ENCODE measurements at places on chromosomes 5 and 9.

GRCh38 chr5:144102361-144102760 lies 68.1 kb downstream of the YIPF5 start:
- DNase-seq, result no peak

DNA sequence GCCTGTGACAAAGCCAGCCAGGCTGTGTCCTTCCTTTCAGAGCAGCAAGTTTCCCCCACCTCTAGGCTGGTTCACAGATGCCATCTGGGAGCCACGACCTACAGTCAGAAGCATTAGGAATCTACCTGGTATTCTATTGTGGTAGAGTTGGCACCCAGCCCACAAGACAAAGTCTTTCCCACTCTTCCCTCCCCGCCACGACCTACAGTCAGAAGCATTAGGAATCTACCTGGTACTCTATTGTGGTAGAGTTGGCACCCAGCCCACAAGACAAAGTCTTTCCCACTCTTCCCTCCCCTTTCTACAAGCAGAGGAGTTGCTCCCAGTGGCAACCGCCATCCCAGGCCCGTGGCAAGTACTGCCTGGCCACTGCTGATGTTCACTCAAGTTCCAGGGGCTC lies 157.8 kb upstream of the TNC start:
- no peak for DNase-seq

DNA sequence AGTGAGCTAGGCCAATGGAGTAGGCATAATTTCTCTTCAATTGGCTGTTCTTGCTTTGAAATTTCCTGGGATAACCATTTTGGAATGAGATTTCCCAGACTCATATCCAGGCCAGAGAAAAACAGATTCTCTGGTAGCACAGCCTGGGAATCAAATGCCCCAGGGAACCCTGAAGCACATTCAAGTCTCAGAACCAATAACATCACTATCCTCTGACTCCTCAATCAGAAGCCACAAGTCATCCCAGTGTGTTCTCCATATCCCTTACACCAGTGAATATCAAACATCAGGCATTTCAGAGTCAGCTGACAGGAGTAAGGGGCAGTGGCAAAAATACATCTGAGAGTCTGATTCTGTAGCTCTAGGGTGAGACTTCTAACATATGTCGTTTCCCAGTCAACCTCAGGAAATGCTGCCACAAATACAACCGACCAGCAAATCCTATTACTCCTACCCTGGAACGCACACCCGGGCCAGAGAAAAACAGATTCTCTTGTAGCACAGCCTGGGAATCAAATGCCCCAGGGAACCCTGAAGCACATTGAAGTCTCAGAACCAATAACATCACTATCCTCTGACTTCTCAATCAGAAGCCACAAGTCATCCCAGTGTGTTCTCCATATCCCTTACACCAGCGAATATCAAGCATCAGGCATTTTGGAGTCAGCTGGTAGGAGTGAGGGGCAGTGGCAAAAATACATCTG lies 537.7 kb upstream of the NMUR2 start:
- DNase-seq, result no peak

DNA sequence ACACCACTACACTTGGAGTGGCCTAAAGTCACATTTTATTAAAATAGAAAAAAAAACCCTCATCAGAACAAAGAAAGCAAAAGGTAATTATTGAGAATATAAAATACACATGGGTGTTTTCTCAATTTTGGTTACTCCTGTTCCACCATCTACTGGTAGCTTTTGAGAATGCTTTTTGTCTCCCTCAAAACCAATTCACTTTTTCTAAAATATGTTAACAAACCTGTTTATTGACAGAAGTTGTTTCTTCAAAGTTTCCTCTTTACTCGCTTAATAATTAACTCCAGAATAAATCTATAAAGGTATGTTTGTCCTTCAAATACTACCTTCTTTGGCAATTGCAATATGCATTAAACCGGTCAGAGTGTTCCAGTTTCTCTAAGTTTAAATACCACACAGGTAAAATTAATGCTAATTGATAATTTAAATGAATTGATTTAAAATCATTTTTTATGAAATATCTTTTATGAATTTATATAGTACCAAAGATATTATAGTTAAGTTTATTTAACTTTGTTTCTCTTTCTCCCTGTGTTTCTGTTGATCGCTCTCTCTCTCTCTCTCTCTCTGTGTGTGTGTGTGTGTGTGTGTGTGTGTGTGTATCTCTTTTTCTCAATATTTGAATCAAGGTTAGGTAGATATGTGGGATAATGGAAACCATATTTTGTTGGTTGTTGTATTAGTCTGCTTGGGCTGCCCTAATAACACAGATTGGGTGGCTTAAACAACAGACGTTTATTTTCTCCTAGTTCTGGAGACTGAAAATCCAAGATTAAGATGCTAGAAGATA lies 487.4 kb downstream of the PRDM9 start:
- no peak for DNase-seq

DNA sequence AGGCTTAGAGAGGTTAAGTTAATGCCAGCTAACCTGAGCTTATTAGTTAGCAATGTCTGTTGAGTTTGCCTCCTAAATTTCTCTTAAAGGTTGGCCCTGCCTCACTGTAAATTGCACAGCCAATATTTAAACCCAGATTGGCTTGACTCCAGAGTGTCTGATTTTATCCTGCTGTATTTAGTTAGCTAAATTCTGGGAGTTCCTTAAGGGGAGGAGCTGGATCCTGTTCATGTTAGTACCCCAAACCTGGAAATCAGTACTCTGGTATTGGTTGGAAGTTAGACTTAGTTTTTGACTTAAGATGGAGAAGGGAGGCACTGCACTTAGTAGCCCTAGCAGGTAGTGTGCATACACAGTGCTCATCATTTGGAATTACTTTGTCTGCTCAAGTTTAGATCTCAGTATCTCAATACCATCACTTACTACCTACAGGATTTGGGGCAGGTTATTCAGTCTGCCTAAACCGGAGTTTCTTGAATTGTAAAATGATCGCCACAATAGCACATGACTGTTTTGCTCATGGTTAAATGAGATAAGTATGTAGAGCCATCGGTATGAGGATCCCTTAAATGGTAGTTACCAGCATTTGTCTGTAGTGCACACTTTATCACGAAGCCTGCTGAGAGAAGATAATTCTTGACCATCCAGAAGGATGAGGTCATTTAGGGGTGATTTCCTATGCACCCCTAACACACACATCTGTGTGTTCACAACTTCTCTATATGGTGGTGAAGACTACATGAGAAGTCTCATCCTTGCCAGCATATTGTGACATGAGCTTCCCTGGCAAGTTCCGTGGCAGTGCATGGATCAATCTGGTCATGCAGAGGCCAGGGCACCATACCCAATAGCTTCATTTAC lies 264.8 kb upstream of the TRIM32 start:
- DNase-seq, result no peak

- DNase-seq, result no peak
Measured at GRCh38 chr5:149912226-149912871, 32.2 kb downstream of the PDE6A start.

DNA sequence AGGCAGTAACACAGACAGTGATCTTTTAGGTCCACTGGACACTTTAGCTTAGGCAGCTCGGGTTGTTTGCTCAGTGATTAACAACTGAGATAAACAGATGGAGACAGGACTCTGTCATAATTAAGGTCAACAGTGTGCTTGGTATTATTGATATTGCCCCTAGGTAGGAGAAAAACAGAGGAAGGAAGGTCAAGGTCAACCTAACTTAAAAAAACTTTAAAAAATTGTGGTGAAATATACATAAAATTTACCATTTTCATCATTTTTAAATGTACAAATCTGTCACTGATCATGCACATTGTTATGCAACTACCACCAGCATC lies 2.1 kb upstream of the HSPA4 start:
- DNase-seq, result no peak

GRCh38 chr5:37570597-37570996 lies 191.5 kb downstream of the WDR70 start:
- DNase-seq, result no peak

DNA sequence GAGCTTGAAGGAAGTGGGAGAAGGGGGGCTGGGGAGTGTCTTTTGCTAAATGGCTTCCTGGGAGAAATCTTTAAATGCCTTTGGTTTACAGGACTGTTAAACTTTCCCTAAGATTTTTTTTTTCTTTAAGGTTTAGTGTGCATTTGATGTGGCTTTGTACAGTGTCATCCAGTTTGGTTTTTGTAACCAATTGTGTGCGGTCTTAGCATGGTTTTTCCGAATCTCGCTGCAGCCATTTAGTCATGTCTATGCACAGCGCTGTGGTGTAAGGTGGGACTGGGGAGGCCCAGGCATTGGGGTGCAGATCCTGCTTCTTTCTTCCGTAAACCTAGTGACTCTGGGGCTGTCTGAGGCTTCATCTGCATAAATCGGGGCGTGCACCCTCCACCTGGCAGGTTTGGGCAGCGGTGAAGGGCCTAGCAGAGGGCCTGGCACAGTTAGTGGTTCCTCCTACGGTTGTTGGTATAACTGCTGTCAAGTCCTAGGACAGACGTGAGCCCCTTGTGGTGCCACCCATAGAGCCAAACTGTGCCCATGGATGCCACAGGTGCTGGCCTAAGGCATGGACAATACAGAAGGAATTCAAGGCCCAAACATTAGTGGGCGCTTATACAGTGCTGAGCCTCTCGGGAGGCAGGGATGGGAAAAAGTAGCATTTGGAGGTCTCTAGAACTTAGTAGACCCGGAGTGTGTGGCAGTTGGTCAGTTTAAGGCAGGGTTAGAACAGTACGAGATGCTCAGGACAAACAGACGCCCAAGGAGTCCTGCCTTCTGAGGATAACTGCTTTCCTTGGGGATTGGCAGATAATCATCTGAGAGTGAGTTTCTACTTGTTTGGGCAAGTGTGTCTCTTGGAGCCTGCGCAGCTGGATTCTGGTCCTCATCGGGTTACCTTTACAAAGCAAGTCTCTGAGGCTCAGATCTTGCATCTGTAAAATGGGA lies 1.5 kb downstream of the PRRC2B start:
- peak; percentile 50 for DNase-seq

DNA sequence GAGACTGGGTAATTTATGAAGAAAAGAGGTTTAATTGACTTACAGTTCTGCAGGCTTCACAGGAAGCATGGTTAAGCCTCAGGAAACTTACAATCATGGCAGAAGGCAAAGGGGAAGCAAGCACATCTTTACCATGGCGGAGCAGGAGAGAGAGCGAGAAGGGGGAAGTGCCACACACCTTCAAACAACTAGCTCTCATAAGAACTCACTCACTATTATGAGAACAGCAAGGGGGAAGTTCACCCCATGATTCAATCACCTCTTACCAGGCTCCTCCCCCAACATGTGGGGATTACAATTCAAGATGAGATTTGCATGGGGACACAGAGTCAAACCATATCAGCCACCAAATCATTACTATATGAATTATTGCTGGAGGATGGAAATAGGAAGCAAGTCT lies 30.3 kb upstream of the STX17 start:
- DNase-seq, result no peak

- peak; percentile 1 for DNase-seq
Measured at GRCh38 chr5:30502277-30502676, 691.2 kb upstream of the CDH6 start.

DNA sequence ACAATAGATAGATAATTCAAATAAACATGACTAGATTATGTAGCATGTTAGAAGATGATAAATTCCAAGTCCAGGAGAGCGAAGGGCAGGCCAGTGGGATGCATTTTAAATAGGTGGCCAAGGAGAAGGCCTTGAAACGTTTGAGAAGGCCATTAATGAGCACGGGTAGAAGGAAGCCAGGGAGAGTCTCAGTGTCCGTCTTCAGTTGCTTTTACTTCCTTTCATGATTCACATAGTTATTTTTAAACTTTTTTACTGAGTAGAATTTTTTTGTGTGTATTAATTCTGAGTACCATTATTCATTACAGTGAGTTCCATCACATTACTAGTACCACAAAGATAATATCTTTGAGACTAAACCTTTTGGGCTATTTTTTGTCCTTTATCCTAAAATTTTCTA lies 259.2 kb downstream of the ARRDC3 start:
- DNase-seq, result no peak

GRCh38 chr5:174734571-174735497 lies 10.5 kb downstream of the MSX2 start:
- DNase-seq, result no peak

DNA sequence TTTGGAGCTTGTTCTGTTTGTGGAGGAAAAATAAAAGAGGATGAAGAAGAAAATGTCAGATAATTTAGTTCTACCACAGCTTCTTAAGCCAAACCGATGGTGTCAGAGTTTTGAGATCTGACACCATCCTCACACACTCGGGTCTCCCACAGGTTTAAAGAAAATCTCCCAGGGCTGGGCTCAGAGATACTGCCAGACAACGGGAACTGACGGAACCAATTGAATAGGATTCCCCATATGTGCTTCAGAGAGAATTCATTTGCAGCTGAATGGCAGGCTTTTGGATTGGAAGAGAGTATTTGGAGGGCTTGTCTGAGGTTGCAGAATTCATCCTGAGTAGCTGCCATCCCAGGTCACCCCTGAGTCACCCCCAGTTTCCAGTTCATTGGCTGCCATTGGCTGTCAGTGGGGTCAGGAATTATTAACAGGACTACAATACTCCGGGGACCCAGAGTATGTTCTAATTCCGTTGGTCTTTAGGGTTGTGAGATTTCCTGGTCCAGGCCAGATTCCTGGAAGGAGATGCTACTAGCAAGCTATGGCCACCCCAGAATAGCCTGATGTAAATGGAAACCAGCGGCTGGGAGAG lies 131.3 kb downstream of the PDZD2 start:
- DNase-seq, result no peak

GRCh38 chr9:114049441-114050225 lies 28.5 kb downstream of the AMBP start:
- DNase-seq, result no peak

GRCh38 chr9:99167694-99168093 lies 54.0 kb downstream of the ALG2 start:
- DNase-seq, result no peak

DNA sequence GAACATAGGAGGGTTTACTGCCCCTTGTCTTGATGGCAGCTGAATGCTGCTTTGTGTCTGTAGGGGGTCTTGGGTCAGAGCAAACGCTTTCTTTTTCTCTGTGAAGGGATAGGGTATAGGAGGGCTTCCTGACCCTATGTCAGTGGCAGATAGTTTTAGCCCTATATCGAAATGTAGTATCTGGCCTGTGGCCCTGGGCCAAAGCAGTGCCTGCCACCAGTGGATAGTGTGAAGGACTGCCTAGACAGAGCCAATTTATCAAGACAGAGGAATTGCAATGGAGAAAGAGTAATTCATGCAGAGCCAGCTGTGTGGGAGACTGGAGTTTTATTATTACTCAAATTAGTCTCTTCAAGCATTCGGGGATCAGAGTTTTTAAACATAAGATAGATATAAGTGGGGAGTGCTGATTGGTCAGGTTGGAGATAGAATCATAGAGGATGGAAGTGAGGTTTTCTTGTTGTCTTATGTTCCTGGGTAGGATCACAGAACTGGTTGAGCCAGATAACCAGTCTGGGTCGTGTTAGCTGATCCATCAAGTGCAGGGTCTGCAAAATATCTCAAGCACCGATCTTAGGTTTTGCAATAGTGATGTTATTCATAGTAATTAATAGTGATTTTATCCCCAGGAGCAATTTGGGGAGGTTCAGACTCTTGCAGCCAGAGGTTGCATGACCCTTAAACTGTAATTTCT lies 178.5 kb downstream of the GDNF start:
- DNase-seq, result no peak

GRCh38 chr5:17206021-17206420 lies 11.4 kb upstream of the BASP1 start:
- no peak for DNase-seq
